ENCODE measurements at places on chromosomes 13 and 19.

DNA sequence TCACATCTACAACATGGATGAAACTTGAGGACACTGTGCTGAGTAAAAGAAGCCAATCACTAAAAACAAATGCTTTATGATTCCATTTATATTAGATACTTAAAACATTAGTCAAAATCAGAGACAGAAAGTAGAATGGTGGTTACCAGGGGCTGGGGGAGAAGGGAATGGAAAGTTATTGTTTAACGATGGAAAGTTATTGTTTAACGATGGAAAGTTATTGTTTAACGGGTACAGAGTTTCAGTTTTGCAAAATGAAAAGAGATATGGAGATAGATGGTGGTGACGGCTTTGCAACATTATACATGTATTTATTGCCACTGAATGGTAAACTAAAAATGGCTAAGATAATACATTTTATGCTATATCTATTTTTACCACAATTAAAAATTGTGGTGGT, 160.6 kb downstream of the TUBA3C start:
- no peak for DNase-seq

GRCh38 chr19:3054972-3055740, 7.1 kb downstream of the TLE5 start:
- DNase-seq: no peak

GRCh38 chr19:23098988-23099387, 17.8 kb upstream of the ZNF730 start:
- no peak for DNase-seq

DNA sequence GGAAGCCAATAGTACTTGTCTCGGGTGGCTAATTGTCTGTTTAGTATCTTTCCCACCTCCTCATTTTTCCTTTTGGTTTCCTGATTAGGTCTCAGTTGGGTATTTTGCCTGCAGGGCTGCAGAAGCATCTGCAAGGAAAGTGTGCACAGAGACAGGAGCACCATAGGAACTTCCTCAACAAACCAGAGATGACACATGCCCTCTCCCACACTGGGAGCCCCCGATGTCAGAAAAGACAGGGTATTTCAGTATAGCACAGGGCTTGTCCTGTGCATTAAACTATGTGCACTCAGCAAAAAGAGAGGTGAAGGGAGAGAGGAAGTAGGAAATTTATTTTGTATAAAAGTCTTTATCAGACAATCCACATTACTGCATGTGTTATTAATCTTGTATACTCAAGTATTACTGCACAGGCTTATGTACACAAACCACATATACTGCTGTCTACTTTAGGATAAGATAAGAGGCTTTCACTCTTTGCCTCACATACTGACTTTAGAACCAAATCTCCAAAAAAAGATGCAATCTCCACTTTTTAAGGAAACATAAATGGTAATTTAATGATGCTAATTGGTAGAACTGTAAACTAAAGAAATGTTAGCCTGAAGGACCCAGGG, 501.0 kb downstream of the FOXO1 start:
- no peak for DNase-seq
